ENCODE measurements at places on chromosomes 4 and X. TPM values are rescaled to one million over a fixed set of nuclear protein-coding genes. Genes with fewer than 3 reads are reported as not detected.

DNA sequence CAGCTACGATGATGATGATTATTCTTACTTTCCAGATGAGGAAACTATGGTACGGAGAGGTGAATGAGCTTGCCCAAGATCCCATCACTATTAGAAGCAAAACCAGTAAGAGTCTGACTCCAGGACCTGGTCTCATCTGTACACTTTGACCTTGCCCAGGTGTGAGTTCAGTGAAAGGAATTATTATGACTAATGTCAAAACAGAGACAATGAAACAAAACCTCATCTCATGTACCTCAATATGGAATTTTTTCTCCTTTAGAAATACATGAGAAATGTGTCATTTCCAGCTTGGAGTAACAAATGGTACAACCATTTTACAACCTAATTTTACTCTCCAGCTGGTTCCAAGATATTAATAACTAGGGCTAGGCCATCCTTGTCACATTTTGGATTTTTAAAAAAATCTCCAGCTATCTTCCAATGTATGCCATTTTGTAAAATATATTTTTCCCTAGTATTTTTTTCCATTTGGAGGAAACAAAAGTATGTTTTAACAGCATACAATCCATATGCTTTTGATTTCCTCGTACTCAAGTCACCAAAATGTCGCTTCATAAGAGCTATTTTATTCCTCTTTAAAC, 213.8 kb downstream of the PTTG2 start:
- no peak for DNase-seq

DNA sequence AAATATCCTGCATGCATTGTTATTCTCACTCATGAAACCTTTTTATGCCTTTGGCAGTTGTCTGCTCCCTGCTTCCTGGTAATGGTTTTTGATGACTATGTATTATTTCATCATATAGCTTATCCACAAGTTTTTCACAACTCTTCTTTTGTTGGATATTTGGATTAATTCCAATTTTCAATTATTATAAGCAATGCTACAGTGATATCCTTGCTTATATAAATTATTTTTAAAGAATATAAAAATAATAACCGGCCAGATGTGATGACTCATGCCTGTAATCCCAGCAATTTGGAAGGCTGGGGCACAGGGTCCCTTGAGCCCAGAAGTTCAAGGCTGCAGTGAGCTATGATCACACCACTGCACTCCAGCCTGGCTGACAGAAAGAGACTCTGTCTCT, 47.0 kb downstream of the ASIC5 start:
- no peak for DNase-seq

Gene CSN1S1
- total RNA-seq: not detected

Gene ERCC6L
- 0.64 TPM for total RNA-seq

- DNase-seq: no peak
Observed at GRCh38 chr4:91064157-91064853, 937.1 kb downstream of the CCSER1 start.

Gene TLR2
- total RNA-seq: 1.4 TPM

Gene CPZ
- total RNA-seq: not detected

DNA sequence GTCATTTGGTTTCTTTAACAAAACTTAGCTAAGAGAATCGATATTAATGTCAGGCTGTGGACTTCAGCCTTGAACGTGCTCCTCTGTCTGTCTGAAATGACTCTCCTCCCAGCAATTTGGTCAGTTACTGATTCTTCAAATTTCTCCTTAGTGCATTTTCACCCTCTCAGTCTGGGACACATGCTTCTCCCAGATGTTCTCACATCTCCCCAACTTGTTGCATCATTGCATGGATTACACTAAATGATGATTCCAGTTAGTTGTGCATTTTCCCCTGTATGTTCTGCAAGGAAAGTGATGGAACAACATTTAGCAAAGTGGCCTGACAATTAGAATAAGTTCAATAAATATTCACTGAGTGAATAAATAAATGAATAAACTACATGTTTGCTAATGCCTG, 94.4 kb downstream of the NLGN4X start:
- DNase-seq: no peak

DNA sequence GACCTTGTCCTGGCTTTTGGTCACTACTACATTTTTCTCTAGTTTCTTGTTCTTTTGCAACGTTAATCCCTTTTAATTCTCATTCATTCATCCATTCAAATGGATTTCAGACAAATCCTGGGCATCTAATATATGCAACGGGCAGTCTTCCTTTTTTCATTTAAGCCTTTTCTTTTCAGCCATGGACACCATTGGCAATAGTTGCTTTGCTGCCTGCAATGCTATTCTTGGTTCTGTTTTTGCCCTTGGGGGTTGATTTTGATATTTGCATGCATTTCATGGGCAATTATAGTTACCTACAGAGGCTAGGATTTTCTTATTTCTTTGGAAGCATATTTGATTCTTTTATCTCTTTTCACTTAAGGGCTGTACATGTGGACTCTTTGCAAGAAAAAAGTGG, 180.5 kb upstream of the ARX start:
- DNase-seq: no peak

GRCh38 chr4:147772459-147772969, 40.6 kb downstream of the ARHGAP10 start:
- DNase-seq: no peak

DNA sequence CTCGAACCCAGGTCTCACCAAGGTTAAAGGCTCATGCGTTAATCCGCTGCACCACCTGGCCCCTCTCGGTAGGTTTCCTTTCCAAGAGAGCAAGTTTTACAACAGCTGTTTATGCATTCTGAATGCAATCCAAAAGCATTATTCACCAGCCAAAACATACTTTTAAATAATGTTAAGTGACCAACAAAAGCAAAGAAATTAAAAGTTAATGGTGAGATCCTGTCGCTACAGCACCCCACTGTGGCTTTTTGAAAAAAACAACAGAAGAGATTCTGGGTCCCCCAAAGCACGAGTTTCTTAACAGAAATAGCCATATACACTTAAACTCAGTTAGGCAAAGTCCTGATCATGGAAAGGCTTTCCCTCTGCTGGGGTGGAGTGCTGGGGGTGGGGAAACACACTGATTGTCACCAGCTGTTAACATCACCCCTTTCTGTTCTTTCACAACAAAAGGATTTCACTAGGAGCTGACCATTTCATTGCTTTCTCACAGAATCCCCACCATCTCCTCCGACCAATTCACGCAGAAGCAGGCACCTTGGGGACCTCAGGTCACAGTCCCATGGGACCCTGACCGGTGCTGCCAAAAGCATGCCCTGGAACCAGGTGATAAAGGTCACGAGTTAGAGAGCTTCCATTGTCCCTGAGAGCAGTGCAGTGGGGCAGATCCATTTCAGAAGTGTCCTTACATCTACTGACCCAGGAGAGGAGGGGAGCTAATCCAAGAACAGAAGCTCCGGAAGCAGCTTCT, 51.2 kb downstream of the ZNF827 start:
- no peak for DNase-seq

- DNase-seq: no peak
Observed at GRCh38 chr4:156665780-156666366, 305.7 kb downstream of the PDGFC start.

DNA sequence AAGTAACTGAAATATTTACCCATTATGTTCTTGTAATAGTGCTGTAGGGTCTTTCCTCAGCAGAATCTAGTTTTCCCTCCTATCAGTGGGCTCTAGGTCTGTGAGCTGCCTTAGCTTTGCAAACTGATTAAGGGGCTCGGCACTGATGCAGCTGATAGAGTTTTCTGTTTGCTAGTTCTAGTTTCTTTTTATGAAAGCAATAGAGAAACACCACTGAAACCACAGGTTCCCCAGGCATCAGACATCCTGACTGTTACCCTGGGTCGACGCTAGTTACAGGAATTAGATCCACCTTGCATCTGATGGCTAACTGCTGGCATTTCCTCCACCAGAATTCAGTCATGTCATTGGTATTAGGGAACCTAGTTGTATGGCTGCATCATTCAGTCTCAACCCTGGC, 225.0 kb upstream of the VCX start:
- DNase-seq: no peak

DNA sequence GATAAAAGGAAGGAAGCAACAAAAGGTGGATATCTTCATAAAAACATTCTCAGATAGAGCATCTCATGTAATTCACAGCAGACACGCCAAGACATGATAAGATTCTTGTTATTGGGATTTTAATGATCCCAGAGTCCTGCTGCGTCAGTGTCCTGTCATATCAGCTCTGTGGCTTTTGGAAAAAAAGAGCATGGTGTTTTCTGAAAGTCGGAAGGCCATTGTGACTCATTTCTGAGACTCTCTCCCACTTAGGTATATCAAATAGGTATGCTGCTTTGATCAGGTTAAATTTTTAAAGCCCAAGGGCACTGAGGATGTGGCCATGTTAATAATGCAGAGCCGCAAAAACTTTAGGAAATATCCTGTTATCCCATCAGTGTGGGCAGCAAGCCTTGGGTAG, 481.0 kb downstream of the KCNIP4 start:
- no peak for DNase-seq

GRCh38 chrX:15838017-15838416, 16.6 kb downstream of the AP1S2 start:
- no peak for DNase-seq

DNA sequence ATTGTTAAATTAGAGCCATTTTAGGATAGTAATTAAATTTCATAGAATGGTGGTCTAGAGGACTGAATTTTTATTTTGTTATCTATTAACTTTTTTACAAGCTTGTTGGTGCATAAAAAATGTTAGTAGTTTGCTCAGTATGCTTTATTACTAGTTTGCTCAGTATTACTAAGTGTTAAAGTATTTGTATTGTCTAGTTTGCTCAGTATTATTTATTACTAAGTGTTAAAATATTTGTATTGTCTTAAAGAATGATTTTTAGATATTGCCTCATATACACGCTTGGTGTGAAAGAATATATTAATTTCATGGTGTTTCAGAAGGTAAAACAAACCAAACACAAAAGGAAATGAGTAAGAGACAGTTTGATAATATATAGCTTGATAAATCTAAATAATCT, 268.4 kb upstream of the MAGEB18 start:
- no peak for DNase-seq

DNA sequence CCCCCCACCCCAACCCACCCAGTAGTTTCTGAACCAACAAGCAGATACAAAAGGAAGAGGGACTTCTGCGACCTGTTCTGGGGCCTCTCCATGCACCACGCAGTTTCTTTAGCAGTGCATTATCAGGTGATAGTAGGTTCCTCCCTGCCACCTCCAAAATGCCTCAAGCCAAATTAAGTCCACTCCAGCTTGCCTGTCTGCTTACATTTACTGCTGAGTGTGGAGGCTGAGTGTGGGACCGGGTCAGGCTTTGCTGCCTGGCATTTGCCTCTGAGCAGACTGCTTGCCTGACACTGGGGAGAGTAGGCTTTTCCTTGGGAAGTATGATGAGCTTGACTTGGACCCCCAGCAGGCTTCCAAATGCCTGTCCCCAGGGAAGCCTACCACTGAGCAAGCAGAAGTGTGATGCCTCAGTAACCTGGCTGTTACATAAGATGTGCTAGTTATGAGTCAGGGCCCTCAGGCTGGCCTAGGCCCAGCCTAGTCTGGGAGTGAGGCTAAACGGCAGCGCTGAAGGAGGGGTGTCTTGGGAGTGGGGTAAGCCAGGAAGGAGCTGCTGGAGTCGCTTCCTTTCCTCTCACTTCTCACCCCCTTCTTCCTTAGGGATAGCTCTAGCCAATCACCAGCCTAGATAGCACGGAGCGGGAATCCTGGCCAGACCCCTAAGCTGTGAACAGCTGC, 9.0 kb downstream of the TSC22D3 start:
- no peak for DNase-seq

DNA sequence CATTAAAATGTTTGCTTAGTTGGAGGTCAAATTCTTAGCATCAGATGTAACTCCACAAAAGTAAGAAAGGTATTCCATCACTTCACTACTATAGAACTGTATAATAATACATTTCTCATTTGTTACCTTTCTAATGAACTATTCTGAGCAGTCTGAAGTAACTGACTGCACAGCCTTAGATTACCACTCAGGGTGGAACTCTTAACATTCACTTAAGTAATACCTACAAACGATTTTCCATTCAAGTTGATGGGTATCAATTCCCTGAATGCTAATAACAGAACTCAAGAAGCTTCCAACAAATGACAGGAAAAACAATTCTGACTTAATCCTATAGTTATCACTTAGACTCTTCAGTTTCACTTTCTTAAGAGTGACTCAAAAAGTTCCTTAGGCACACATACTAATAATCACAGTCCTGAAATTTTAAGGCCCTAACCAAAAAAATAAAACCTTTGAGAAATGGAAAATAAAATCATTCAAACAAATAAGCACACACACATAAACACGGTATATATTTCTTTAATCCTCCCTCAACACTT, 20.9 kb downstream of the HNRNPD start:
- no peak for DNase-seq

DNA sequence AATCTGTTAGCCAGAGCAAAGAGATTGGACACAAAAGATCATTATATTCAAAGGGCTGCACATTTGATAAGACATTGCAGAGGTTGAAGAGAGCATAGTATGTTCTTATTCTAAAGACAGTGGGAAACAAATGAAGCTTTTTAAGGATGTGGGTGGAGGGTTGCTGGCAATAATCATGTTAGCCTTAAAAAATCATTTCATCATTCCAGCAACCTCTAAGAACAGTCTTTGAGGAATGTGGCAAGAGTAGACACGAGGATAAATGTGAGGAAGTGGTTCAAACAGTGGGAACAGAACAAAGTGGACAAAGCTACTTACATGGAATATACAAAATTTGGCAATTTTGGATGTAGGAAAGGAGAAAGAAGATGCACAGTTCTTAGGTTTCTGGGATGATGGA, 167.3 kb upstream of the SPRY1 start:
- DNase-seq: no peak

GRCh38 chrX:44308869-44309268, 34.6 kb downstream of the EFHC2 start:
- DNase-seq: no peak

DNA sequence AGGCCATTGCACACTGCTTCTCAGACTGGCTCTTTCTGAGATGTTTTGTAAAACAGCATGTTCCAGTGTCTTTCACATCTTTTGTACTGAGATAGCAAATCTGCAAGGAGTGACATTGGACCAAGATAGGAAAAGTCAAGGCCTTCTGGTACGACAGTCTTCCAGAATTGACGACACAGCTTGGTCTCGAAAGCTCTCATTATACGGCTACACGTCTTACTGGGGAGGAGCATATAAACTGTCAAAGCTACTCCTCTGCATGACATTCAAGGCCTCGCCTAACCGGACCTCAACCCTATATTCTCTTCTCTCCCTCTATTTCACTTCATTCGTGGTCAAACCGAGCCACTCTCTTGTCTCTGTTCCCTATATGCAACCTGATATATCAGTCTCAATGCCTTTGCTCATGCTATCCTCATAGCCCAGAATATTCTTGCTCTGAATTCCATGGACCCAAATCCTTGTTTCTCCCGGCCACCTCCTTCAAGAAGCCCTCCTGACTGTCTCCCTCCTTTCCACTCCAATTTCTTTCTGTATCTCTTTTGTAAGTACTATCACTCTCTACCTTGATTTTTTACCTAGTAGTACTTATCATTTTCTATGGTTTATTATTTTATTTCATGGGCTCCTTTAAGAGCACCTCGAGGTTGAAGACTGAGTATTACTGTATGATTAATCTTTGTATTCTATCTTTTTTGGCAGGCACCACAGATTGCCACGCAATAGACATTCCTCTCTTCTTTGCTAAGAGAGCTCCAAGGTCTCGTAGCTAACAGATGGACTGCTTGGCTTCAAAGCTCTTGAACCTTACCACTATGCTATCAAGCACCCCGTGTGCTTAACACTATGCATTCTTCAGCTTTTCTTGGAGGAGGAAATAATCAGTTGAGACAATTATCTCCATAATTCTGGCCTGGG, 35.1 kb downstream of the RBM47 start:
- no peak for DNase-seq

Data from CD4-positive, CD25-positive, alpha-beta regulatory T cell (primary cell).